ENCODE measurements at places on chromosomes 2 and 18. TPM values are rescaled to one million over a fixed set of nuclear protein-coding genes. Genes with fewer than 3 reads are reported as not detected.

Gene SKA1
- 11.4 TPM for total RNA-seq

Gene LDLRAD4
- total RNA-seq, result not detected

Gene TEX44
- not detected for total RNA-seq

Gene ACTG2
- total RNA-seq, result 0.15 TPM

Gene FZD7
- 6.5 TPM for total RNA-seq

Gene RASGRP3
- total RNA-seq, result not detected

Gene SIX2
- total RNA-seq, result not detected

Gene AFF3
- not detected for total RNA-seq

Gene DPYSL5
- total RNA-seq, result not detected

Gene HTRA2
- total RNA-seq, result 26.8 TPM

Gene CXCR4
- not detected for total RNA-seq

Gene STK16
- total RNA-seq, result 13.7 TPM

Gene CACNB4
- 0.08 TPM for total RNA-seq

Gene C2orf80
- not detected for total RNA-seq

Gene OXER1
- total RNA-seq, result not detected

Gene REG3G
- total RNA-seq, result not detected

Gene CAVIN2
- total RNA-seq, result 2.9 TPM

Gene DAPL1
- 6.3 TPM for total RNA-seq

All from hair follicular keratinocyte (primary cell).